ENCODE measurements at places on chromosomes 3 and 15. TPM values are rescaled to one million over a fixed set of nuclear protein-coding genes. Genes with fewer than 3 reads are reported as not detected.

DNA sequence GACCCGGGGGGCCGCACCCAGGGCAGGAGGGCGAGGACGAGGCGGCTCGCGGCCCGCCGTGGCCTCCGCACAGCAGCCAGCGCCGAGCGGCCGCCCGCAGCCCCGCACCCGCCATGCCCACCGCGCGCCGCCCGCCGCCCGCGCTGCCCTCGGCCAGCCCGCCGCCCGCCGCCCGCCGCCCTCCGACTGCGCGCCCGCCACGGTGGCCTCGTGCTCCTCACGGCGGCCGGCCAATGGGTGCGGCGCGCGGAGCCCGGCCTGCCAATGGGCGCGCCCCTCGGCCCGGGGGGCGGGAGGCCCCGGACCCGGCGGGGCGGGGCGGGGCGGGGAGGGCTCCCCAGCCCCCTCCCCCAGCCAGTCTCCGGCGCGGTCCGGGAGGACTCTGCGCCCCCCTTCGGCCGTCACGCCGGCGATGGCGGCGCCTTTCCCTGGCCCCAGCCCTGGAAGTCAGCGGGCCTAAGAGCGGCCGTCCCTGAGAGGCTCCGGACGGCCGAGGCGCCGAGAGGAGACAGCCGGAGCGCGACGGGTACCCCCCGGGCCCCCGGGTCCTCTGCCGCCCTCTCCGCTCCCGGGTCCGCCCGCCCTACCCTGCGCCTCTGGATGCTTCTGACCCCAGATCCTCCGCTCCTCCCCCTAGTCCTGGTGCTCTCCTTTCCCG lies at the start of gene NT5DC2:
TSS of gene NT5DC2 (minus strand) at position 235 of the 658 bp plus-strand sequence. CDS start at position 115, 120 bp downstream.
- H3K27ac ChIP-seq = peak within 1 kb of the TSS; percentile 74
- no peaks in the 10 kb centered on the region for H3K27me3 ChIP-seq
- DNase-seq = peak; percentile 64
- H3K4me1 ChIP-seq = peaks cover 23% of the 10 kb centered on the region
- no peaks in the 10 kb centered on the region for H3K36me3 ChIP-seq
- peak within 1 kb of the TSS; percentile 61 for H3K4me3 ChIP-seq

DNA sequence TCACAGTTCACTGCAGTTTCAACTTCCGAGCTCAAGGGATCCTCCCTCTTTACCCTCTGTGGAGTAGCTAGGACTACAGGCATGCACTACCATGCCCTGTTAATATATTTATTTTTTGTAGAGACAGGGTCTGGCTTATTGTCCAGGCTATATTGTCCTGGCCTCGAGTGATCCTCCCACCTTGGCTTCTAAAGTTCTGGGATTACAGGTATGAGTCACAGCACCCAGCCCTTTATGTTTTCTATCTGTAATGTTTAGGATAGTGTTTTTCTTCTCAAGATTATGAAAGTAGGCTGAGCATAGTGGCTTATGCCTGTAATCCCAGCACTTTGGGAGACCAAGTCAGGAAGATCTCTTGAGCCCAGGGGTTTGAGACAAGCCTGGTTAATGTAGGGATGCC lies 11.9 kb upstream of the SCG3 start:
- no peak overlapping the region for H3K4me3 ChIP-seq
- H3K36me3 ChIP-seq = no peaks in the 10 kb centered on the region
- H3K27ac ChIP-seq = no peak overlapping the region
- H3K4me1 ChIP-seq = no peaks in the 10 kb centered on the region

The RBMS3 gene
- total RNA-seq = 58.6 TPM

DNA sequence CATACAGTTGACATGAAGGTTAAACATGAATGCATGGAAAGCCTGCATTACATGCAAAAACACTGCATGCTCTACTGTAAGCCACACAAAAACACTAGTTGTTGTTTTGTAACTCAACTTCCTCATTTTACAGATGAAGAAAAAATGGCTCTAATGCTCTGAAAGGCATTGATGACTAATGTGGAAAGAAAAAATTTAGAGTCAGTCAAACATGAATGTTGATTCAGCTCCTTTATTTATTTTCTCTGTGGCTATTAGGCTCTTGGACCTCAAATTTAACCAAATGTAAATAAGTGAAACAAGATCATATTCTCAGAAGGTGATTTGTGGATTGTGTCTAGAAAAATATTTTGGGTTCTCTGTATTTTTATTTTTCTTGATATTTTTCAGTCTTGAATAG lies 336.7 kb upstream of the ZNF717 start:
- H3K27ac ChIP-seq = no peak overlapping the region
- H3K4me1 ChIP-seq = no peaks in the 10 kb centered on the region
- H3K36me3 ChIP-seq = no peaks in the 10 kb centered on the region
- H3K27me3 ChIP-seq = no peaks in the 10 kb centered on the region
- no peak overlapping the region for H3K4me3 ChIP-seq
- peak; percentile 18 for DNase-seq

DNA sequence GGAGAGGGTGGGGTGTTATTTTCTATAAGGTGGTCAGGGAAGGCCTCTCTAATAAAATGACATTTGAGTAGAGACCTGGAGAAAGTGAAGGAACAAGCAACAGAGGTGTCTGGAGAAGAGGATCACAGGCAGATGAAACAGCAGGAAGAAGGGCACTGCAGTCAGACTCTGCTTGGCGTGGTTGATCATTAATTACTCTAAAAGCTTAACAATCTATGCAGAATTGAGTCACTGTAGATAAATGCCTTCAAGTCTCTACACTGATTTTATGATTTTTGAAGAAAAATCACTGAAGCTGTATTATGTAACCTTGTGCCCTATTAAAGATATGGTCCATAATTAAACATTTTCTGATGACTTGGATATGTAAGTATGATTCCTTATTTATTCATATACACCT lies 114.2 kb downstream of the TNIK start:
- H3K27me3 ChIP-seq = no peaks in the 10 kb centered on the region
- no peak overlapping the region for H3K27ac ChIP-seq
- H3K4me1 ChIP-seq = peaks cover 2% of the 10 kb centered on the region
- no peaks in the 10 kb centered on the region for H3K36me3 ChIP-seq
- no peak for DNase-seq

- no peak overlapping the region for H3K27ac ChIP-seq
- H3K36me3 ChIP-seq = no peaks in the 10 kb centered on the region
- no peak for DNase-seq
- H3K4me1 ChIP-seq = no peaks in the 10 kb centered on the region
- H3K4me3 ChIP-seq = no peak overlapping the region
Observed at GRCh38 chr15:100078511-100079220, 263.1 kb downstream of the ADAMTS17 start.

The GMPS gene
- 20.6 TPM for total RNA-seq

The LMCD1 gene
- 40.1 TPM for total RNA-seq

The CNTN4 gene
- 0.51 TPM for total RNA-seq

The SV2B gene
- under 0.01 TPM for total RNA-seq

GRCh38 chr3:83835040-83835439 lies 1123.7 kb upstream of the CADM2 start:
- no peaks in the 10 kb centered on the region for H3K4me1 ChIP-seq
- no peaks in the 10 kb centered on the region for H3K36me3 ChIP-seq
- no peak overlapping the region for H3K27ac ChIP-seq
- no peak for DNase-seq
- no peaks in the 10 kb centered on the region for H3K27me3 ChIP-seq

The FAM43A gene
- total RNA-seq = 8.8 TPM

GRCh38 chr3:69329892-69330291 lies 56.0 kb downstream of the FRMD4B start:
- no peaks in the 10 kb centered on the region for H3K27me3 ChIP-seq
- H3K4me3 ChIP-seq = no peak overlapping the region
- no peak overlapping the region for H3K27ac ChIP-seq
- peaks cover 6% of the 10 kb centered on the region for H3K4me1 ChIP-seq
- no peak for DNase-seq

The TYRO3 gene
- 9.8 TPM for total RNA-seq

The GMPPB gene
- 13.6 TPM for total RNA-seq

- no peaks in the 10 kb centered on the region for H3K27me3 ChIP-seq
- no peak for DNase-seq
- H3K4me3 ChIP-seq = no peak overlapping the region
- H3K27ac ChIP-seq = no peak overlapping the region
- H3K36me3 ChIP-seq = peaks cover 18% of the 10 kb centered on the region
Observed at GRCh38 chr3:49362561-49362960, 4.4 kb upstream of the GPX1 start.

The SENP8 gene
- 2.6 TPM for total RNA-seq

DNA sequence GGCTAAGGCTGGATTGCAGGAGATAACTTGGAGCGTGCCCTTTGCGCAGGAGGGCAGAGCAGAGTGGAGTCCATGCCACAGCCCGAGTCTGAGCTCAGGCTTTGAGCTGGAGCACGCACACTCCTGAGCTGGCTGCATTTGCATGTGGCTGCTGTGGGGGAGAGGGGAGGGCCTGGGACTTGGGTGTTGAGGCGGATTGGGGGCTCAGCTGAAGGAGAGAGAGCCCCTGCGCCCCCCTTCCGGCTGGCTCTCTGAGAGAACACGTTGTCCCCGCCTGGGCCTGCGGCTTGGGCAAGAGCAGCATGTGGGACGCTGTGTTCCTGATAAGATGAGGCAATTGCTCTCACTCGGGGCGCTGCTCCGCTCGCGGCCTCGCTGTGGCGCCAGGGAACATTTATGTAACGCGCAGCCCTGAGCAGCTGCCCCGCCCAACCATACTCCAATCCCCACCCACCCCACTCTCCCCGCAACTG lies 39.1 kb downstream of the KLF13 start:
- no peaks in the 10 kb centered on the region for H3K27me3 ChIP-seq
- no peaks in the 10 kb centered on the region for H3K4me1 ChIP-seq
- H3K4me3 ChIP-seq = no peak overlapping the region
- no peaks in the 10 kb centered on the region for H3K36me3 ChIP-seq
